ENCODE measurements at places on chromosomes 1 and 21. TPM values are rescaled to one million over a fixed set of nuclear protein-coding genes. Genes with fewer than 3 reads are reported as not detected.

- no peak for DNase-seq
These were observed 3.7 kb downstream of the KAZN start for GRCh38 chr1:14602136-14602535.

DNA sequence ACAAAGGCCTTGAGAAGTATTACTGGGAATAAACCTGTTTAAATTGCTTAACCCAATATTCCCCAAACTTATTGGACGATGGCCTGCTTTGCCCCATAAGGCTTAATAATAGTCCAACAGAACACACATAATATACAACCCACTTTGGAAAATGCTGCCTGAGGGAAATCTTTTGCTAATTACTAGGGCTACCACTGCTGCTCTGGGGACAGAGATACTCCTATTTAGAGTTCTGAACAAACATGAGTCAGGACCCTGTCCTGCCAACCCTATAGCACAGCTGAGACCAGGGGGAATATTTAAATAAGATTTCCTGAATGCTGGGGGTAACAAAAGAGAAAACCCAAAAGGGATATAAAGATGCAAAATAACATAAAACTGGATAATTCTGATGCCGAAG is 139.1 kb downstream of the BRINP2 start:
- no peak for DNase-seq

The CATSPERE gene
- total RNA-seq: not detected

DNA sequence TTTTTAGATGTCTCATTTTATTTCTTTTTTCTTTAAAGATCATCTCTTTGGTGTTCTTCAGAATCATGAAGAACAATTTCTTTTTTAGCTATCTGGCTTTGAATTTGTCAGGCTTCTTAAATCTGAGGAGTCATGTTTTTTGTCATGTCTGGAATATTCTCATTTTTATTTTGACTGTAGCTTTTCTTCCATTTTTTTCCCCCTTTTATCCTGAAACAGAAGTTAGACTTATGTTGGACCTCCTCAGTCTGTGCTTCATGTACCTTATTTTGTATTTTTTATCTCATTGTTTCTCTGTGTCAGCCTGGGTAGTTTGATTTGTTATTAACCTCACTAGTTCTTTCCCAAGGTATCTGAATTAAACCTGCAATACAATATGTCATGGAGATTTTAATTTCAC is 319.2 kb upstream of the ADGRL4 start:
- no peak for DNase-seq

DNA sequence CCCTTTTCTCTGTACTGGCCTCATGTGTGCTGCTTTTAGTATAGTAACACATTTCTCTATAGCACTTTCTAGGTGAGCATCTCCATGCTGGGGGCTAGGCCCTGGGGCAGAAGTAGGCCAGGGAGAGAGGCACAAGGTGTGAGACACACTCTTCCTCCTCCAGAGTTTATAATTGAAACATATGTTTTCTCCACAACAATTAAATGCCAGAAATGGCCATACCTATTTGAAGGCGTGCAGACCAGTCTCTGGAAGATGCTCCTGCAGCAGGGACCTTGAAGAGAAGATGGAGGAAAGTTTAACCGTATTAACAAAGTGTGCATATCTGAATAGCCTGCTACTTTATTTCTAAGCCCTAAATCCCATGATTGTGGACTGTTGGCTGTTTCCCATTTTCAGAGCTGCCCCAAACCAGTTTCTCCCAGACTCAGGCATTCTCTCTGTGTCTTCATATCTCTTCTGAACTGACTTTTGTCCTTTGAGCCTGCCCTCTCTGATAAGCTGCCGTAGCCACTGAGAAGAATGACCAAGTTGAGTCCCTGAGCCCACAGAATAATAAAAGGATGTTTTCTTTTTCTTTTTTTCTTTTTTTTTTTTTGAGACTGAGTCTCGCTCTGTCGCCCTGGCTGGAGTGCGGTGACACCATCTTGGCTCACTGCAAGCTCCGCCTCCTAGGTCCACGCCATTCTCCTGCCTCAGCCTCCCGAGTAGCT is 81.3 kb downstream of the LRRC8D start:
- no peak for DNase-seq

Data from HT-29 (cell line).